Calu3 (cell line): ENCODE measurements at places on chromosomes 2 and 18. TPM values are rescaled to one million over a fixed set of nuclear protein-coding genes. Genes with fewer than 3 reads are reported as not detected.

The DSEL gene
- total RNA-seq: 28.0 and 32.2 TPM in 2 replicates

The ST8SIA3 gene
- total RNA-seq: not detected in 2 replicates

The ALPP gene
- not detected in 2 replicates for total RNA-seq

The AP1S3 gene
- total RNA-seq: 108 and 119 TPM in 2 replicates

The CCDC74B gene
- total RNA-seq: 1.5 and 2.1 TPM in 2 replicates

DNA sequence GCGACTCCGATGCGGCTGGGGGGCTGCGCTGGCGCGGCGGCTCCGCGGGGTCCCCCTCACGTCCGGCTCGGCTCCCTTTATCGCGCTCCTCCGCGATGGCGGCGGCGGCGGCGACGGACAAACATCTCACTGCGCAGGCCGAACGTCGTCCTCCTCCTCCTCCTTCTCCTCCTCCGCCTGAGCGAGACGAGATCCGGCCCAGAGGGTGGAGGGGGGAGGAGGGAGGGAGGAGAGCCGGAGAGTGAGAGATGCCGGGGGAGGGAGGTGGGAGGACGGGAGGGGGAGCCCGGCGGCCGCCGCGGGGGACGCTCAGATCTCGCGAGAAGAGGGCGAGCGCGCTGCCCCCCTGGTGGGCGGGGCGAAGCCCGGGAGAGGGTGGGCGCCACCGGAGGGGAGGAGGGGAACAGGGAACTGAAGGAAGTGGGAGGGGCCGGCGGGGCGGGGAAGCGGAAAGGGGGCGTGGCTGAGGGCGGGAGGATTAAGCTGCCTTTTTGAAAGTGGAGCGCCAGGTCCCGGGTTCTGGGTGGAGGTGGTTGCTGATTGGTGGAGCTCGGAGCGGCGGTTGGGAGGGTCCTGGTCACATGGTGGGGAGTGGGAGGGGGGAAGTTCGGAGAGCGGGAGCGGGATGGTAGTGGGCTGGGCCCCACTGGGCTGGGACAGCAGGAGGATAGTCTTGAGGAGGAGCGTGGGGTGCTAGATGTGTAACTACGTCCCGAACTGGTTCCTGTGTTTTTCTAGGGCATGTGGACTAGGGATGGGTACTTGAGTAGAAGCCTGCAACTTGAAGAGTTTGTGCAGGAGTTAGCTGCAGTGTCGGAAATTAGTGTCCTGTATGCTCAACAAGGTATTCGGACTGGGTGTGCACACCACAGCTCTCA lies at the start of gene CUL3:
CUL3 (minus strand) TSS at position 153 of the 878 bp plus-strand sequence. CDS start 354 bp downstream, outside the sequence.
- H3K27ac ChIP-seq: peak within 1 kb of the TSS; percentile 95
- H3K36me3 ChIP-seq: peaks cover 38% of the 10 kb centered on the region
- H3K4me3 ChIP-seq: peak within 1 kb of the TSS; percentile 91
- DNase-seq: peak; percentile 99
- H3K27me3 ChIP-seq: no peaks in the 10 kb centered on the region
- peaks cover 11% of the 10 kb centered on the region for H3K4me1 ChIP-seq

DNA sequence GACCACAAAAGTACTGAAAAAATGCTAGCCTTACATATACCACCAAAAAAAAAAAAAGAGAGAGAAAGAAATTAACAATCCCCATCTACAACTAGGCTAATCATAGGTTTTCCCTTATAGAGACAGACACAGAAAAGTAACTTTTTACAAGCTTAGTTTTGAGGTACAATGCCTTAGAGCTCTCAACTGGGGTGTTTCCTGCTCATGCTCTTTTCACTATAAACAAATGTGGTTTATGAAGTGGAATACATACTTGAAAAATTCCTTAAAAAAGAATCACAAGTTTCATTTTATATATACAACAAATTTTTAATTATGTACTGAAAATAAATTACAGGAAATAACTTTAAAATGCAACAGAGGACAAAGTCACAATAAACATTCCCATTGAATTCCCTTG lies 82.5 kb downstream of the ATL2 start:
- no peak overlapping the region for H3K4me3 ChIP-seq
- DNase-seq: no peak
- no peaks in the 10 kb centered on the region for H3K27me3 ChIP-seq
- H3K27ac ChIP-seq: no peak overlapping the region
- H3K36me3 ChIP-seq: peaks cover 43% of the 10 kb centered on the region

- H3K27ac ChIP-seq: no peak overlapping the region
- H3K4me1 ChIP-seq: no peaks in the 10 kb centered on the region
- H3K27me3 ChIP-seq: no peaks in the 10 kb centered on the region
- H3K36me3 ChIP-seq: no peaks in the 10 kb centered on the region
- no peak for DNase-seq
- H3K4me3 ChIP-seq: no peak overlapping the region
Measured at GRCh38 chr2:7014174-7014640, 97.0 kb downstream of the RNF144A start.

GRCh38 chr18:78818495-78818894 lies 161.1 kb upstream of the SALL3 start:
- H3K4me3 ChIP-seq: no peak overlapping the region
- H3K27me3 ChIP-seq: no peaks in the 10 kb centered on the region
- no peak overlapping the region for H3K27ac ChIP-seq
- no peaks in the 10 kb centered on the region for H3K4me1 ChIP-seq

DNA sequence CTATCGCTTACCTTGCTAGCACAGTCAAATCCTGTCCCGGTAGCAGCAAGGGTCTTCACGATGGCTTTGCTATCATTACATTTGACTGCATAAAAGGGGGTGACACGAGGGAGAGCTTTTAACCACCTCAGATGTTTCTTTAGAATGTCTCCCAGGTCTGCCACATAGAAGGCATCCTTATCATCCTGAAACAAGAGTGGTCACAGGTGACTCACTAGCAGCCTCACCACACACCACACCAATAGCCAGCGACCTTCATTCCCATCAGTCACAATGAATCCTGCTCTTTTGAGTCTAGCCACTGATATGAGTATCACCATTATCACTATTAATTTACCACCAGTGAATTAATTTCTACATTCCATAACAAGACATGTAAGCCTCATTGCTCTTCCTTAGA lies 3.7 kb downstream of the ODC1 start:
- H3K4me3 ChIP-seq: peak overlapping the region; percentile 13
- no peak for DNase-seq
- no peaks in the 10 kb centered on the region for H3K27me3 ChIP-seq
- H3K27ac ChIP-seq: no peak overlapping the region
- peaks cover 9% of the 10 kb centered on the region for H3K4me1 ChIP-seq
- H3K36me3 ChIP-seq: peaks cover 72% of the 10 kb centered on the region

GRCh38 chr18:54712306-54712705 lies 116.0 kb upstream of the RAB27B start:
- no peaks in the 10 kb centered on the region for H3K36me3 ChIP-seq
- H3K4me1 ChIP-seq: peaks cover 30% of the 10 kb centered on the region
- H3K27ac ChIP-seq: no peak overlapping the region
- no peak for DNase-seq
- H3K4me3 ChIP-seq: no peak overlapping the region
- no peaks in the 10 kb centered on the region for H3K27me3 ChIP-seq

DNA sequence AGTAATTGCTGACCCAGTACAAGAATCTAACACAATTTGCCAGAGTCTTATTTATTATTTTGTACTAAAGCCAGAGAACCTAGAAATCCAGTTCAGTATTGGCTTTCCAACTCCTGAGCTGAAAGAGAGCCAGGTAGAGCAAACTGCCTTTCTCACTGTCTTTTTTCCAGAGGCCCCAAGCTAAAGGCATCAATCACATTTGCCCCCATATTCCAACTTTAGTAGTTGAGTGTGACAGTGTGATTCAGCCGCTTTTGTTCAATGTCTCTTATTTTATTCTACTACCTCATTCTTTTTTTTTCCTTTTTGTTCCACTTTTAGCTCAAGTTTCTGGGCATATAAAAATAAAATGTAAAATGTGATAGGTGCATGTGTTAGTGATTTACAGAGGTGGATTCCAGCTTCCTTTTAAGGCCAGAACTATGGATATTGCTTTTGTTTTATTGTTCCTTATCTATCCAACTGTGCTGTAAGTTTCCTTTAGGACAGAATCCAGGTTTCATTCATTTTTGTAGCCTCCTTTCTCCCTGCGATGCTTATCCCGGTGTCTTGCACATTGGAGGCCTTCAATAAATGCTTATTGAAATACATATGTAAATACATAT lies 153.0 kb downstream of the ZEB2 start:
- H3K27ac ChIP-seq: no peak overlapping the region
- H3K4me3 ChIP-seq: no peak overlapping the region
- DNase-seq: no peak

DNA sequence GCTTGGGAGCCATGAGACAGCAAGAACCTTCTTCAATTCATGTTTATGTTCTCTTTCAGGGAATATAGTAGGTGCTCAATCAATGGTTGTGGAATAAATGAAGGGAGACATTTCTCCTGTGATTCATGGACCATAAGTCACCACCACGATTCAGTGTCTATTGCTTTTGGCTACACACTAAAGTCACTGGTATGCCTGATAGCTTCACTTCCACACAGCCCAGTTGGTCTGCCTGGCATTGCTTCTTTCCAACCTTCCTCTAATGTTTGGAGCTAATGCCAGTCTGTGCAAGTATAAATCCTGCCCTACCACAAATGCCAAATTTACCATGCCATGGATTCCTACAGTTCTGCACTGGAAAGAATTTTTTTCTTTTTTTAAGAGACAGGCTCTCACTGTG lies 1.3 kb upstream of the CXCR1 start:
- no peaks in the 10 kb centered on the region for H3K36me3 ChIP-seq
- H3K27me3 ChIP-seq: peaks cover 80% of the 10 kb centered on the region
- no peak for DNase-seq
- H3K4me3 ChIP-seq: no peak overlapping the region
- H3K27ac ChIP-seq: no peak overlapping the region
- peaks cover 15% of the 10 kb centered on the region for H3K4me1 ChIP-seq

GRCh38 chr2:96702098-96702785 lies 37.6 kb downstream of the LMAN2L start:
- DNase-seq: no peak
- H3K36me3 ChIP-seq: peaks cover 23% of the 10 kb centered on the region
- no peaks in the 10 kb centered on the region for H3K27me3 ChIP-seq
- H3K27ac ChIP-seq: no peak overlapping the region

DNA sequence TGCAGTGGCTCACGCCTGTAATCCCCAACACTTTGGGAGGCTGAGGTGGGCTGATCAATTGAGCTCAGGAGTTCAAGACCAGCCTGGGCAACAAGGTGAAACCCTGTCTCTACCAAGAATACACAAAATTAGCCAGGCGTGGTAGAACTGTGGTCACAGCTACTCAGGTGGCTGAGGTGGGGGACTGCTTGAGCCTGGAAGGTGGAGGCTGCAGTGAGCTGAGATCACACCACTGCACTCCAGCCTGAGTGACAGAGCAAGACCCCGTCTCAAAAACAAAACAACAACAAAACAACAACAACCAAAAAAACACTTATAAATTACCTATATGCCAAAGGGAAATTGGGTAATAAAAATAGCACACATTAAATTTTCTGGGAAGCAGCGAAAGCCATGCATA lies 141.6 kb downstream of the HDAC4 start:
- no peak overlapping the region for H3K4me3 ChIP-seq
- no peaks in the 10 kb centered on the region for H3K36me3 ChIP-seq
- H3K27ac ChIP-seq: no peak overlapping the region
- no peaks in the 10 kb centered on the region for H3K27me3 ChIP-seq

GRCh38 chr2:75525434-75526310 lies 35.1 kb downstream of the EVA1A start:
- no peaks in the 10 kb centered on the region for H3K4me1 ChIP-seq
- H3K27ac ChIP-seq: no peak overlapping the region
- H3K27me3 ChIP-seq: peaks cover 33% of the 10 kb centered on the region
- no peak overlapping the region for H3K4me3 ChIP-seq
